ENCODE measurements at places on chromosomes 1 and 21.
A peak's percentile ranks its signal among the peaks of the same experiment; 100 is the strongest.

DNA sequence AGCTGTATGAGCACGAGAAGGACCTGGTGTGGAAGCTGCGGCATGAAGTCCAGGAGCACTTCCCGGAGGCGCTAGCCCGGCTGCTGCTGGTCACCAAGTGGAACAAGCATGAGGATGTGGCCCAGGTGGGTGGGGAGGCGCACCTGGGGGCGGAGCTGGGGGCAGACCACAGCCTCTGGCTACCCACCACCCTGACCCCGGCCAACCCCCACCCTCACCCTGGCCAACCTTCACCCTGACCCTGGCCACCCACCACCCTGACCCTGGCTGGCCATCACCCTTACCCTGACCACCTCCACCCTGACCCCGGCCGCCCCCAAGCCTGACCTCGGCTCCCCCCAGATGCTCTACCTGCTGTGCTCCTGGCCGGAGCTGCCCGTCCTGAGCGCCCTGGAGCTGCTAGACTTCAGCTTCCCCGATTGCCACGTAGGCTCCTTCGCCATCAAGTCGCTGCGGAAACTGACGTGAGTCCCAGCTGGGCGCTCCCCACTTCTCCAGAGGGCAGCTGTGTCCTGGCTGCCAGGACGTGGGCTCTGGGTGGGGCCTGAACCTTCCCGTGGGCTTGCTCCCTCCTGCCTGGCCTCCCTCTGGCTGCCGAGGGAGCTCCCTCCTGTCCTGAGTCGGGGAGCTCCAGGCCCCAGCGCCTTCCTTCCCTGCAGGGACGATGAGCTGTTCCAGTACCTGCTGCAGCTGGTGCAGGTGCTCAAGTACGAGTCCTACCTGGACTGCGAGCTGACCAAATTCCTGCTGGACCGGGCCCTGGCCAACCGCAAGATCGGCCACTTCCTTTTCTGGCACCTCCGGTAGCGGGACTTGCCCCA is 69.5 kb downstream of the PIK3CD start:
- DNase-seq: no peak

- DNase-seq: no peak
These were observed 9.5 kb downstream of the PSMB4 start for GRCh38 chr1:151408891-151409290.

DNA sequence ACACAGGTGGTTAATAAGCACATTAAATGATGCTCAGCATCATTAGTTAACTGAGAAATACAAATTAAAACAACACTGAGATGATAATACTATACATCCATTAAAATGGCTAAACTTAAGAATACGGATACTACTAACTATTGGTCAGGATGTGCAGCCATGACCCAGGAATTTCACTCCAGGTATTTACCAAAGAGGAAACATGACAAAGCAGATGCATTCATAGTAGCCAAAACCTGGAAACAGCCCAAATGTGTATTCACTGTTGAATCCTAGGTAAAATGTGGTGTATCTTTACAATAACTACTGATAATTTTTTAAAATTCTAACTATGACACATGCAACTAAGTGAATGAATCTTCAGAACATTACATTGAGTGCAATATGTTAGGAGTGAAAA is 73.0 kb downstream of the PTPRC start:
- no peak for DNase-seq

- no peak for DNase-seq
These were observed 1297.6 kb downstream of the BRINP3 start for GRCh38 chr1:189180057-189180456.

- DNase-seq: no peak
These were observed 52.1 kb downstream of the FMO4 start for GRCh38 chr1:171366085-171366484.

GRCh38 chr1:24331961-24332673 is 13.0 kb downstream of the GRHL3 start:
- DNase-seq: no peak

DNA sequence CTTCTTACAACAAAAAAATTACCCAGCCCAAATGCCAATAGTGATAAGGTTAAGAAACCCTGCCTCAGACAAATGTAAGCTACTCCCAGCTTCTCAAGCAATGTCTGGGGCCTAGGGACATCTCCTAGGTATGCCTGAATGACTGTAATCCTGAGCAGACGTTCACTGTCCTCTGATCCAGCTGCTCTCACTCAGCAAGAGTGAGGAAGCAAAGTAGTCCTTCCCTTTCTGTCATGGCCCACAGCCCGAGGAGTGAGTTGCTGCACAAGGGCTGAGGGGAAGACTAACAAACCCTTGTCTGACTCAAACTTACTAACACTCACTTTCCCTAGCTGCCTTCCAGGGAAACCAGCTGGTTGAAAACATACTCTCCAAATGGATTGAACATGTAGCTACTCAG is 124.9 kb upstream of the TNFSF4 start:
- DNase-seq: peak; percentile 23

GRCh38 chr1:186250529-186250928 is 124.5 kb downstream of the TPR start:
- DNase-seq: no peak

- no peak for DNase-seq
These were observed 182.2 kb downstream of the DHRS3 start for GRCh38 chr1:12435639-12436344.

- DNase-seq: no peak
These were observed 189.1 kb downstream of the FGGY start for GRCh38 chr1:59485949-59486348.

DNA sequence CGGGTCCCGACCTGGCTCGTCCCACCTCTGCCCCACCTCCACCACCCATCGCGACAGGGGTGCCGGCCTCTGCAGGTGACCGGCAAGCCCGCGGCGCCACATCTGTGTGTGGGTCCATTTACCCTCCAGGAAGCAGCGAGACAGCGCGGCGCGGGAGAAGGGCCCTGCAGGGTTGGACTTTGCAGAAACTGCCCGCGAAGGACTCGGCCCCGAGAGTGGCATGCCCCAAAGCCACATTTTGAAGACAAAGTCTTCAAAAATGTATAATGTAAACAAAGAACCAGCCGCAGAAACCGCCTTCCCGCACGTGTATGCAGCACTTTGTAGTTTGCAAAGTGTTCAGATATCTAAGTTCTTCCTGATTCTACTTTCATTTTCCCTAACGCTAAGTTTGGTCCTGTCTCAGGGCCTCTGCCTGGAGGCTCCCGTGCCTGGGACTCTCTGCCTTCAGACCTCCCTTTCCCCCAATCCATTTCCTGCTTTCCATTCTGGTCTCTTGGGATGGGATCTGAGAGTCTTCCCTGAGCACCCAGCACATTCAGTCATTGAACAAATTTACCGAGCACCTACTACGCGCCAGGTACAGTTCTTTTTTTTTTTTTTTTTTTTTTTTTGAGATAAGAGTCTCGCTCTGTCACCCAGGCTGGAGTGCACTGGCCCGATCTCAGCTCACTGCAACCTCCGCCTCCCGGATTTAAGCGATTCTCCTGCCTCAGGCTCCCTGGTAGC is 524 bp upstream of the TMCO4 start:
- peak; percentile 60 for DNase-seq

GRCh38 chr1:214467078-214467585 is 84.3 kb downstream of the PTPN14 start:
- no peak for DNase-seq

- no peak for DNase-seq
These were observed 7.7 kb upstream of the BCL2L15 start for GRCh38 chr1:113895098-113895497.

GRCh38 chr21:42696501-42697040 is 43.1 kb downstream of the PDE9A start:
- no peak for DNase-seq

- no peak for DNase-seq
These were observed 10.4 kb downstream of the KRTAP10-1 start for GRCh38 chr21:44529503-44530125.

DNA sequence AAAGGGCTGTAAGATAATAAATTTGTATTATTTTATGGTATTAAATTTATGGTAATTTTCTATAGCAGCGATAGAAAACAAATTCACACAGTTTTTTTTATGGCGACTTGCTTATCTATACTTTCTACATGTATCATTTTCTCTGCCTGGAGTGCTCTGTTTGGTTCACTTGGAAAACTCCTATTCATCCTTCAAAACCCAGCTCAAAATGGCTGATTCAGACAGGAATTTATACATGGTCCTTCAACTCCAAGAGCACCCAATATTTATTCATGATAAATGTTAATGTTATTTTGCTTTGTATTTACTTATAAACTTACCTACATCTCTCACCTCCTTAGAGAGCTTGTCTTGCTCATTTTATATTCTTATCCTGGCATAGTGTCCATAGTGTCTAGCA is 55.6 kb upstream of the SSX2IP start:
- no peak for DNase-seq

DNA sequence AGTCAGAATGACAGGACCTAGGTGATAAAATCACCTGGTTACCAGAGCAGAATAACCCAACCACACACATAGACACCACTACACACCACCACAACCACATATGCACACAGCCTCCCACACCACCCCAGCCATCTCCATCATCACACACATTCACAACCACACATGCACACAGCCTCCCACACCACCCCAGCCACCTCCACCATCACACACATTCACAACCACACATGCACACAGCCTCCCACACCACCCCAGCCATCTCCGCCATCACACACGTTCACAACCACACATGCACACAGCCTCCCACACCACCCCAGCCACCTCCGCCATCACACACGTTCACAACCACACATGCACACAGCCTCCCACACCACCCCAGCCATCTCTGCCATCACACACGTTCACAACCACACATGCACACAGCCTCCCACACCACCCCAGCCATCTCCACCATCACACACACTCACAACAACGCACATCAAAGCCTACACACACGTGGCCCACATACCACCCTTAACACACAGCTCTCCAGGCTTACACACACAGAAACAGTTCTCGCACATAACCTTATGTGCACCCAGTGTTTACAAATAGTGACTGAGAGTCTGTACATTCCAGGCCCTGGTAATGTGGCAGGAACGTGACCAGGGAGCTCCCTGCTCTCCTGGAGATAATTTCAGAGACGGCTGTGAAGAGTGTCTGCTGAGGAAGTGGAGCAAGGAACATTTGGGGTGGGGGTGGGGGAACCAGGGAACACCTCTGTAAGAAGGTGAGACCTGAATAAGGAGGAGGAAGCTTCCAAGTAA is 3.3 kb upstream of the GJB3 start:
- no peak for DNase-seq

GRCh38 chr21:21436012-21436534 is 437.9 kb downstream of the NCAM2 start:
- no peak for DNase-seq

- DNase-seq: no peak
These were observed 81.6 kb upstream of the CD55 start for GRCh38 chr1:207239874-207240273.

DNA sequence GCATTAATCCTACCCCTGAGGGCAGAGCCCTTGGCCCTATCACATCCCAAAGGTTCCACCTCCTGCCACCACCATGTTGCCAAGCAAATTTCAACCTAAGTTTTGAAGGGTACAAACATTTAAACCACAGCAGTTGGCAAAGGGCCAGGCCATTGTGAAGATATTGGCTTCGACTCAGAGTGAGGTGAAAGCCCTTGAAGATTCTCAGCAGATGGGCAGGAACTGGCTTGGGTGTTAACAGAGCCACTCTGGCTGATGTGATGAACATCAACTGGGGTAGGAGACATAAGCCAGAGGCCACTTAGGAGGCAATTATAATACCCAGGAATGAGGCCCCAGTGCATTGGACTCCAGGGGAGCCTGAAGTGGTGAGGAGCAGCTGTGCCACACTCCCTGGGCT is 207.7 kb upstream of the KAZN start:
- peak; percentile 1 for DNase-seq

GRCh38 chr1:110230381-110231199 is 20.5 kb downstream of the KCNC4 start:
- DNase-seq: no peak

- DNase-seq: peak; percentile 54
These were observed 314.0 kb downstream of the LMO4 start for GRCh38 chr1:87642581-87643221.

DNA sequence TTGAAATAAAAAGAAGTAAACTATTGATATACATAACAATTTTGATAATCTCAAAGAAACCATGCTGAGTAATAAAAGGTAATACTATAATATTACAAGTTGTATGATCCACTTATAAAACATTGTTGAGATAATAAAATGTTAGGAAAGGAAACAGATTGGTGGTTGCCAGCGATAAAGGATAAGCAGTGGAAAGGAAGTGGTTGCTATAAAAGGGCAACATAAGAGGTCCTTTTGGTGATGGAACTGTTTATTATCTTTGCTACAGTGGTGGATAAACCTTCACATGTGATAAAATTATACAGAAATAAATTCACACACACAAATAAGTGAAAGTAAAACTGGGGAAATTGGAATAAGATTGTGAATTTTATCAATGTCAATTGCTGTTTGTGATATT is 15.1 kb downstream of the OR6F1 start:
- no peak for DNase-seq

DNA sequence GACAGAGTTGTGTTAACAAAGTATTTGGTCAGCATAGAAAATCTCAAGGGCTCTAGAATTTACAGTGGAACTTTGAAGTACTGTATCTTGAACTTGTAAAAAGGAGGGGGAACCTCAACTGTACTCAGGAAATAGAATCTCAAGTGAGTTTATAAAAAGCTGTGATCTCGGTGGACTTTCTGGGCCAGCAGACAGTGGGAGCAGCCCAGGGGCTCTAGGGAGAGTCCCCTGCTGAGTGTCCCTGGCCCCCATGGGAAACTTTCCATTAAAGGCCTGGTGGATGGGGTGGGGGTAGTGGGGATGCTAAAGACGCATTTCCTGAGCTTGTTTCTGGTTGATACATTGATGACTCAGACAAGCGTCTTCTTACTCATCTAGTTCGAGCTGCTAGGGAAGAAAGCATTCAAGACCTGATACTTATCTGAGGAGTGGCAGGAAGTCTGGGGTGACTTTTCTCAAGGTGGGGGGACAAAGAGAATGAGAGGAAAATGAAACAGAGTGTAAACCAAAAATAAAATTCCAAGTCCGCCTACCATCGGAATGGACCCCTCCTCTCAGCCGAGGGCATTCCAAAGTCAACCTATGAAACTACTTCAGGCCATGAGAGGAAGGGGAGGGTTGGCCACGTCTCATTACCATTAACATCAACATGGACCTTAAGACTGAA is 65.5 kb downstream of the NID1 start:
- DNase-seq: peak; percentile 32

- DNase-seq: no peak
These were observed 82.6 kb upstream of the MAP10 start for GRCh38 chr1:232722626-232723025.

DNA sequence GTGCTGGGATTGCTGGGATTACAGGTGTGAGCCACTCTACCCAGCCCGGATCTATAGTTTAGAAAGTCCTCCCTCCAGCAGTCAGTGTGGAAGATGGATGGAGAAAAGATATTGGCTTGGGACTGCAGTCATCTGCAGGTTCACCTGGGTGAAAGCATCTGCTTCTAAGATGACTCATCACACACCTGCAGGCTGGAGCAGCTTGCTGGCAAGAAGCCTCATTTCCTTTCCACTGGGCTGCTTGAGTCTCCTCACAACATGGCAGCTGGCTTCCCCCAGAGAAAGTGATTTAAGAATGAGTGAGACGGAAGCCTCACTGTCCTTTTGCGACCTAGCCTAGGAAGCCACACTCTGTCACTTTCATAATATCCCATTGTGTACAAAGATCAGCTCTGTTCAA is 50.0 kb downstream of the FOXO6 start:
- DNase-seq: no peak

- DNase-seq: no peak
These were observed 22.2 kb upstream of the LYPLAL1 start for GRCh38 chr1:219151467-219151866.

- no peak for DNase-seq
These were observed 79.4 kb downstream of the WDR4 start for GRCh38 chr21:42799948-42800347.

GRCh38 chr21:40840401-40841125 is 6.4 kb downstream of the DSCAM start:
- no peak for DNase-seq
